CMK (cell line): ENCODE measurements at places on chromosomes 11 and 22.

GRCh38 chr11:33634291-33634834, 66.3 kb downstream of the C11orf91 start:
- no peak for DNase-seq

DNA sequence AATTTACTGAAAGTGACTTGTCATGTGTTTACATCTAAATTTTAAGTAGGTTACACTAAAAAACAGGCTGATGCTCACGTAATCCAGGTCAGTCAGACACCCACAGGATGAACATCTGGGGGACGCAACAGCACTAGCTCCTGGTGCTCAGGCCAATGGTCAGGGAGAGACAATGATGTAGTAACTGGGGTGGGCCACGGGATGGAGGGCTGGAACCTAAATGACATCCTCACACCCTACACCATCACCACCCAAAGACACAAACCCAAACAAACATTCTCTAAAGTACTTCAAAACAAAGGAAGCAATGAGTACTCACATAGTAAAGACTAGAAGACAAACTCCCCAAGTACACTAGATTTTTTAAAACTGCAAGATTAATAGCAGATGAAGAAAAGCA, 53.5 kb upstream of the SLC25A1 start:
- no peak for DNase-seq

- DNase-seq: no peak
These were observed 12.3 kb downstream of the BACE1 start for GRCh38 chr11:117303646-117304315.

DNA sequence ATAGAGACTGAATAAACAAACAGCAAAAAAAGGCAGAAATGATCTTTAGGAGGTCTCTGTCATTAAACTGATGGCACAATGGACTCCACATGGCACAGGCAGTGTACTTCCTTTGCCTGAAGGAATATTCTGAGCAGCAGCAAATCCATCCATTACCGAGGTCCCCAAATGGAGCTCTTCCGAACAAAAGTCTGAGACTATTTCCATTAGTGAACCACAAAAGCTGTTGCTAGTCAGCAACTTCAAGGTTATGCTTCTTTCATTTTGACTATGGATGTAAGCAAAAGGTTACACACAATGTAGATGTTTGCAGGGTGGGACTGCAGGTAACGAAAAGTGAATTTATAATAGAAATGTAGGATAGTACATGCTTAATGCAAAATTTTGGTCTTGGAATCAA, 14.5 kb downstream of the NARS2 start:
- DNase-seq: no peak

DNA sequence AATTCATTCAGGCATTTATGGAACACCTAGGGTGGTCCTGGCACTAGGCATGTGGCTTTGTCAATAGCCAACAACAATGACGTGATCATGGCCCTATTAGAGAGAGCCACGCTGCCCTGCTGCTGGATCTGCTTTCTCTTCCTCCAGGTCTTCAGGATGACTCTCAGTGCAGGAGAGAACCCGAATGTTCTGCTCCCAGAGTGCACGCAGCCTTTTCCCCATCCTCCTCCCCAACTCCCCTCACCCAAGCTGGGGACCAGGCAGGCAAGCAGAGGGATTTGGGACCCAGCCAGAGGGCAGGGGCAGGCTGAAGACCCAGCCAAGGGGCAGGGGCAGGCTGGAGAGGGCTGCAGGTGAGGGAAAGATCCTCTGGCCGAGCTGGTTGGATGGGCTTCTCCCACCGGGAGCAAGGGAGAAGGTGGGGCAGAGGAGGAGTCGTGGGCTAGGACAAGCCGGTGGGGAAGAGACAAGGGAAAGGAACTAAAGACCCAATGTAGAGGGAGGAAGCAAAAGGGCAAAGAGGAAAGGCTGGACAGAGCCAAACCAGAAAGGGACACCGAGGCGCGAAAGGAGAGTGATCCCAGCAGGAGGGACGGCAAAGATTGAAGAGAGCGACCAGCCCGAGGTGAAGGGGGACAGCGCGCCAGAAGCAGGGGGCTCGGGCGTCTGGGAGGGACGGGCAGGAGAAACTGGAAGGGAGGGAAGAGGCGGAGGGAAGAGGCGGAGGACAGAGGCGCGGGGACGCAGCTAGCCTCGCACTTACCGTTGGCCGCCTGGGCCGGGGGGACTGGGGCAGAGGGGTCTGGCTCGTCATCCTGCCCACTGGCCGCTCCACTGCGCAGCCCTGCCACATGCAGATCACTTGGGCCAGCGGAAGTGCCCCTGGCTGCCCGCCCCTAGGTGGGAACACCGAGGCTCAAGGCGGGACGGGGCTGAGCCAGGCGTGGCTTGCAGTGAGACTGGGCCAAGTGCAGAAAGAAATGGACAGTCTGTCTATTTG, at the start of gene KCTD14:
Gene KCTD14 (minus strand): TSS at position 880 of the 1,000 bp plus-strand sequence. CDS start 27 bp downstream, at position 853.
- no peak for DNase-seq

- no peak for DNase-seq
These were observed 9.4 kb downstream of the MYO7A start for GRCh38 chr11:77137421-77137820.

GRCh38 chr11:76839311-76839710, 21.4 kb upstream of the ACER3 start:
- no peak for DNase-seq

DNA sequence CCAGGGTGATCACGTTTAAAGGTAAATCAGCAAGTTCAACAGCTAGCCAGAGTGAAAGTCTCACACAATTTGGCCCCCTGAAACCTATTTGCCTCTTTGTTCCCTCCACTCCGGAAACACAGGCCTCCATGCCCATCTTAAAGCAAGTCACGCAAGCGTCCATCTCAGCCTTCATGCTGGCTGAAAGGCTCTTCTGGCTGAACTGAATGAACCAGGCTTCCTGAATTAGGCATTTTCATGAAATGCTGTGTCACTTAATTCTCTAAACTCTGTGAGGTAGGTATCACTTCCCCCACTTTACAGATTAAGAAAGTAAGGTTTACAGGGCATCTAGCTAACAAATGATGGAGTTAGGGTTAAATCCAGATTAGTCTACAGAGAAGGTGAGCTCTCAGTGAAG, 1.4 kb downstream of the SLC25A17 start:
- no peak for DNase-seq
